ENCODE measurements at places on chromosomes 6 and 20.

DNA sequence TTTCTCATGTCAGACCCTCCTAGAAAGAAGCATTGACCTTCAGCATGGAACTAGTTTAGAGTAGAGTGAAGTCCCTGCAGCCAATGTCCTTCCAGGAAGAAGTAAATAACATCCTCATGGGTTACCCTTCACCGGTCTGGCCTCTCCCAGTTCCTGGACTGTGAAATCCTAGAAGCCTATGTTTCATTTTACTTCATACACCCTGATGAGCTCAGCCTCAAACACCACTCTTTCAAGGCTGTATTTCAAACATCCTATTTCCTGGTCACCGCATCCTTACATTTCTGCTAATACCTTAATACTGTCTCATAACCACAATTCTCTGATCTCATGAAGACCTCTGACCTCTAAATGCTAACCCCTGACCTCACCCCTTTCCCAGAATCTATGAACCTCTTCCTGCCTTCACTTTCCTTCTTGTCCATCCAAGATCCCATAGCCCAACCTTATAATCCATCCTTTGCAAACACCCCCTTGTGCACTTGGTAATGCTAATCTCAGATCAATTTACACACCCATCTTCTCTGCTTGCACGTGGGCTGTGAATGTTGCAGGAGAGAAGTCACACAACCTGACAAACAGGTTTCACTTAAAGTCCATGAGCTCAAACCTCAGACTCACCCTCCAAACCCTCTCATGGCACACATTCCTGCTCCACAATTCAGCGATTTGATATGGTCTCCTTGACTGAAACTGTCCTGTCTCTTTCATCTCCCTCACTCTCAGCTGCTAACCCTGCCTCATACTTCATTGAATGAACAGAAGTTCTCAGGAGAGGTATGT lies 30.2 kb downstream of the SLC2A10 start:
- DNase-seq = no peak

DNA sequence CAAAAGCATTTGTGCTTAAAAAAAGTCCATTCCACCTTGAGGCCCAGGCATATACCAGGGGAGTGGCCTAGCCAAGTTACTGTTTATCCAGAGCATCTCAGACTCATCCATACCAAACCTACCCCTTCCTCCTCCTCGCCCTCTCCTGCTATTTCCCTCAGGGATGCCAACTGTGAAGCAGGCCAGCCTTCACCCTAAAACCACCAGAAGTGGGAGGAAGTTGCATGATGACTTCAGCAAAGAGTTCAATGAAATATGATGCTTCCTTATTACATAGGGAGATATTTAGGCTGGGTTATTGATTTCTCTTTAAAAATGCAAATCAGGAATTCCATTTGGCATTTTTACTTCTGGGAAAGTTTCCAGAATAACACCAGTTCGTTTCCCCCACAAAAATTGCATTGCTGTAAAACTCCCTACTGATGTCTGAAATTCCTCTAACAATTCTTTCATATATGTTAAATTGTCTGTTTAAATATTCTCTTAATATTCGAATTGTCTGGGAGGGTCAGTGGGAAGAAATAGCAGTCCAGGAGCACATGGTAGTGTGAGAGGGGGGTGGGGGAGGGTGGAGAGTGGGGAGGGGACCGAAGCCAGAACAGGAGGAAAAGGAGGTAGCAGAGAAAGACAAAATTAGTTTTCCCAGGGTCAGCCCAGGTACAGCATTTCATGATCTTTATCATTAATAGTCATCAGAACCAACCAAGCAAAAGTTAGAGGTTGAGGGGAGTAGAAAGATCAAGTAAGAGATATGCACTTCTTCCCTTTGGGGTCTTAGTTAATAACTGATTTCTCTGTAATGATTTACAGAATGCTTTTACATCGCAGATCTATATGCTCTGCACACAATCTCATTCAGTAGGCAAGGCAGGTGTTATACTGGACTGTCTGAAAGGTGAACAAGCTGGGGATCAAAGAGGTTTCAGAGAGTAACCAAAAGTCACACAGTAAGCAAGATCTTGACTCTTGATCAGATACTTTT lies 1.7 kb upstream of the TCP11 start:
- DNase-seq = no peak

DNA sequence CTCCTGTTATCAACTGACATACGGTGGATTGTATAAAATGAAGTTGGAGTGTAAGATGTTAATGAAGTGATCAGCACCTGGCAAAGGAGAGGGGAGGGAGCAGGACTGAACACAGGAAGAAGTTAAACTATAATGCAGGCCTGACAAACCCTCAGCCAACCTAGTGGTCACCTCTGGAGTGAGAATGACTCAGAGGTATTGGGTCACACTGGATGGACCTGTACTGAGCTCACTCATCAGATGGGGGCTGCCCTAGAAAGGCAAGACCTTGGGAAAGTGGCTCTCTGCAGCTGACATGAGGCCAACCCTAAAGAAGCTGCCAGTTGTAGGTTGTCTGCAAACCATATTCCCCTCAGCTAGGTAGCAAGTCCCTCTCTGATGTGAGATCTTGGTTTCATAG lies 193.3 kb upstream of the HTR1E start:
- DNase-seq = no peak

DNA sequence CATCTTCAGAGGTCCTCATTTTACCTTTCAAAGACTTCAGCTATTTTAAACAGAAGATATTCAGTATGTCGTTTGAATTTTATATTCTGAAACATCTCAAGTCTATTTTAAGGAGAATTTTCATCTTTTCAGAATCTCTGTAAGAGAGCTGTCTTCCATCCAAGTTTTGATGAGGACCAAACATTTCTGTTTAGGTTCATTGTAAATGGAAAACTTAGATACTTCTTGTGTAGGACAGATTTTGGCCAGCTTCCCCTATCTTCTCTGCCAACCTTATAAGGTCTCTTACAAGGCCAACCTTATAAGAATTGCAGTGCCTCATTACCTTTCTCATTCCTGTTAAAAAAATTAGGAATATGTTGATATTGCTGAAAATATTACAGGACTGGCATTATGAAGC lies 88.1 kb downstream of the AKAP7 start:
- DNase-seq = no peak

GRCh38 chr6:75090576-75090975 lies 115.3 kb downstream of the COL12A1 start:
- DNase-seq = no peak

- no peak for DNase-seq
Measured at GRCh38 chr6:5809450-5809849, 197.3 kb downstream of the NRN1 start.

- no peak for DNase-seq
Measured at GRCh38 chr20:50602432-50603088, 88.8 kb downstream of the RIPOR3 start.

GRCh38 chr6:56102216-56102615 lies 145.2 kb downstream of the COL21A1 start:
- no peak for DNase-seq

Data from GM04504 (cell line).